ENCODE measurements at places on chromosomes 16 and 17.

DNA sequence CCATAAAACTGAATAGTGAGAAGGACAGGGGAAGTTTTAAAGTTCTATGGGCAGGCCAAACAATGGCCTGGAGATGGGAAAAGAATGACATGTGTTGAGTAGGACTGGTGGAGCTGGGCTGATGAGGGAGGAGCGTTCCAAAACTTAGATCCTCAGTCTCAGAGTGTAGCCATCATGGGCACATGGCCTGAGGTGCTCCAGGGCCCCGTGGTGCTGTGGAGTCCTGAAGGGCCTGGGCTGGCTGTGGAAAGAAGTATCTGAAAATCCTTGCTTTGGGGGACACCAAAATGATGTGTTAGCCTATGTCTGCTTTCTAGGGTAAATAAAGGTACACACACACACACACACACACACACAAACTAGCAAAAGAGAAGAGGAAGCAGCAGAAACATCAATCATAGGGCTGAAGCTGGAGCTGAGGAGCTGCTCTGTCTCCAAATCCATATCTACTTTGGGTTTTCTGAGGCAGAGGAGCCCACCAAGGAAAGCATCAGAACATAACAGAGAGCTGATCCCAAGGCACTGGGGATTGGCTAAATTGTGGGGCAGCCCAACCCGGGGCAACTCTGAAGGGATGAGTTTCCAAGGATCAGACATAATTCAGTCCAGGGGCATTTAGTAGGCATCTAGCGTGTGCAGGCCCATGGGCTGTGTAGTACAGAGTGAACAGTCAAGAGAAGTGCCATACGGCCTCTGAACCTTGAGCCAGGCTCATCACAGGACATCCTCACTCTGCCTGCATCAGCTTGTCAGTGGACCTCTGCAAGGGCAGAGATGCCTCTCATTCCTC is 85.2 kb downstream of the C16orf78 start:
- no peak for DNase-seq

DNA sequence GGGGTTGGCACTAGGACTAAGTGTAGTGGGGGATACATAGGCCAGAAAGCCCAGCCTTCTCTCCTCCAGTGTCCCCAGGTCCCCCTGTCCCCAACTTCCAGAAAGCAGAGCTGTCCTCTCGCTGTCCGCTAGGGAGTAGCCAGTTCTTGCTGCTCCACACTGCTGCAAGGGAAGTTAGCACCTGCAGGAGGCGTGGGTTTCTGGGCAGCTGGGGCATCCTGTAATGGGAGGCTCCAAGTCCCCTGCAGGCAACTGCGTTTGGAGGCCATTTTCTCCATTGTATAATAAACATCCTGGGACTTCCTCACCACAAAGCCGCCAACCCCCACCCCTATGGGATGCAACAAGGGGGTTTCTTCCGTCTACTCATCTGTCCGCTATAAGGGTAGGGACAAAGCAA is 1.7 kb downstream of the RPRML start:
- no peak for DNase-seq

- no peak for DNase-seq
Measured at GRCh38 chr16:56812884-56813283, 52.1 kb upstream of the SLC12A3 start.

DNA sequence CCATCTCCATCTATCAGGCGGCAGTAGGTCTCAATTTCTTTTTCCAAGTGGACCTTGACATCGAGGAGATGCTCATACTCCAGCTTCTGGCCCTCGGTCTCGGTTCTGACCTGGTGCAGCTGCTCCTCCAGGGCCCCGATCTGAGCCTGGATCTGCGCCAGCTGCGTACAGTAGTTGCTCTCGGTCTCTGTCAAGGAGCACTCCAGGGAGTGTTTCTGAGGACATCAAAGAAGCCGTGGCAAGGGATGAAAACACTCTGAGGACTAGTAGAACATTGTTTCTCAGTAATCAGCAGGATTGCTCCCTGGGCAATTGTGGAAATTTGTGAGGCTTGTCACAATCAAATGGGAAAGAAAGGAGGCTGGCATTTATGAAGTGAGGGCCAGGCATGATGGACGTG is 5.9 kb downstream of the KRT28 start:
- DNase-seq = no peak

GRCh38 chr17:1143573-1143972 is 36.2 kb downstream of the ABR start:
- DNase-seq = no peak

DNA sequence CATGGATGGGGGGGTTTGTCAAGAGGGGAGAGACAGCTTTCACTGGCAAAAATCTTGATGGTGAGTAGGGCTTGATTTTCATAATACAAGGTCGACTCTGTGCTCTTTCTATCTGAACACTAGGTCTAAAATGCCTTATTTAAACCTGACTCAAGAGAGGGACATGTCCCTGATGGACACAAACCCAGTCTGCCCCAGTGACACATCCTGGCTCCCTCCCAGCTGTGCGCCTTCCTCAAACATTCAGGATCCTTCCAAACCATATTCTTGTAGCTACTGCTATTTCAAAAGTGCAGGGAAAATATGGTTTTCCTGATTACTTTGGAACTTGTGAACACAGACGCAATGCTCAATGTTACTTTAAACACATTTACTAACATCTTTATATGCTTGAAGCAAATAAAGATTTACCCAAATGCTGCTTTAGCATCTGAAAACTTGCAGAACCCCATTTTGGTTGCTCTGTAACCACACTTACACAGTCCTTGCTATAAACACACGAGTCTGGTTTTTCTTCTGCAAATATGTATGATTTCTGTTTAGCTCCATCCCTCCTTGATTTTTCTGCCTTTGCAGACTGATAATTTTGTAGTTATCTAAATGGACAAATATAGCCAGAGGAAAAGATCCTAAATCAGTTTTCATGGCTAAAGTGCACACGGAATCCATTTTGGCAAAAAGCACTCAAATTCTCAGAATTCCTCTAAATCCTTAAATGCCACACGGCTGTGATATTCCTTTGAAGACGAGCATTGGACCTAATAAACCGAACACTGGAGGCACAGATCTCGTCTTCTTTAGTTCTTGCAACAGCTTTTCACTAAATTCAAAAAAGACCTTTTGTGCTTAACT is 499.9 kb upstream of the ZFHX3 start:
- DNase-seq = no peak

GRCh38 chr17:44112284-44113280 is 10.9 kb downstream of the HDAC5 start:
- no peak for DNase-seq

GRCh38 chr16:84595052-84595481 is 22.8 kb downstream of the COTL1 start:
- DNase-seq = no peak

- DNase-seq = no peak
Measured at GRCh38 chr16:10938321-10938720, 3.9 kb downstream of the DEXI start.

- no peak for DNase-seq
Measured at GRCh38 chr17:3656353-3656752, 12.0 kb downstream of the TAX1BP3 start.

DNA sequence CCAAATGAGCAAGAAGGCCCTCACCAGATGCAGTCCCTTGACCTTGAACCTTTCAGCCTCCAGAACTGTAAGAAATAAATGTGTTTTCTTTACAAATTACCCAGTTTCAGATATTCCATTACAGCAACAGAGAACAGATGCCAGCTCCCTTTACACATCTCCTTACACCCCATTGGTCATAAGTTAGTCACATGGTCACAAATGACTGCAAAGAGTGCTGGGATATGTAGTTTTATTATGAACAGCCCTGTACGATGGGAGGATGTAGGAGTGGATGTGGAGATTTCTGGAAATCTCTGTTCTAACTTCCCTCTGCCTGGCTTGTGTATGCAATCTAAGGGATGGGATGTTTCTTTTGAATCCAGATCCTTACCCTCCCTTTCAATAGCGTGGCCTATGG is 13.3 kb upstream of the RPL38 start:
- no peak for DNase-seq

- no peak for DNase-seq
Measured at GRCh38 chr17:78343187-78343542, 16.7 kb downstream of the SOCS3 start.

DNA sequence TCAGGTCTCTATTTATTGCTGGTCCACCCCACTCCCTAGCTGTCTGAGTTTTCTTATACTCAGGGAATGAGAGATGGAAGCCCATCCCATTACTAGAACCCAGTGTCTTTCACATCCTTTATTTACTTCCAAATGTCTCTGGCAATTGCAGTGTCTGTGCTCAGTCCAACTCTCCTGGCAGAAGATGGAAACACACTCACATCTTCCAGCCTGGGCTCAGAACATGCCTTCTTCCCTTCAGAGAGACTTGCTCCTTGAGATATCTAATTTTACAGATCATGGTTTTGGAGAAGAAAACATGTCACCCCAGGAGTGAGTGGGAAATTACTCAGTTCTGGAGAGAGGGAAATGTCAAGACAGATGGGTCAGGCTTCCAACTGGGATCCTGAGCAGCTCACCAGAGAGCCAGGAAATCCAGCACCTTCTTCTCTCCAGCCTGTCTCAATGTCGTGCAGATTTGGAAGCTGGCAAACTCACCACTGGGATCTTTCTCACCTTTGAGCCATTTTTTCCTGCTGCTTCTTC is 494.4 kb downstream of the HS3ST4 start:
- DNase-seq = no peak

DNA sequence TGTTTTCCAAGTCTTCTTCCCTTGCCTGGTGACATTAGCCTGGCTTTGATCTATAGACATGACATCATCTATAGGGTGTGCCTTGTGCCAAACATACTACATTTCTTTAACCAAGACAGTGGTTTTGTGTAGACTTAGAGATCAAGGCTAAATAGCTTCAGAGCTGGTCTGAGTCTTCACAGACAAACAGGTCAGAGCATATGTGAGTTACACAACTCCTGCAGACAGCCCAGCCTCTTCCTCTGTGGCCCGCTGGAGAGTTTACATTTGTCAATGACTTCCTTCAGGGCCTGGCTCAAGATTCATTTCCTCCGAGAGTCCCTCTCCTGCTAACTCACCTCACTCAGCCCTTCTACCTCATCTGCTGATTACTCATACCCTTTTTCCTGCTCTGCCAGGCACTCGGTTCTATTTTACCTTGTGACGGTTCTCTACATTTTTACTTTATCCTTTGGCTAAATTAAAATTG is 73.1 kb upstream of the TANC2 start:
- DNase-seq = no peak

- DNase-seq = no peak
Measured at GRCh38 chr16:19760356-19761060, 42.4 kb downstream of the IQCK start.

DNA sequence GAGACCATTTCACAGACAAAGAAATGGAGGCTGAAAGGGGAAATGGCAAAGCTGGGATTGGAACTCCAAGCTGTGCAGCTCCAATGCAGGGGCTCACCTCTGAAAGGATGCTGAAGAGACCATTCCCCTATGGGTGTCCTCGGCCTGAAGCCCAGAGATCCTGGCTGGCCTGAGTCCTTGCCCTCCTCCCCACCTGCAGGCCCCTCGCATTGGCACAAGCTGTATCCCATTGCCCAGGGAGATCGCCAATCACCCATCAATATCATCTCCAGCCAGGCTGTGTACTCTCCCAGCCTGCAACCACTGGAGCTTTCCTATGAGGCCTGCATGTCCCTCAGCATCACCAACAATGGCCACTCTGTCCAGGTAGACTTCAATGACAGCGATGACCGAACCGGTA is 2.6 kb downstream of the CA7 start:
- no peak for DNase-seq

- no peak for DNase-seq
Measured at GRCh38 chr17:2237950-2238349, 65.6 kb downstream of the SMG6 start.

- DNase-seq = no peak
Measured at GRCh38 chr17:66167189-66167815, 24.6 kb downstream of the CEP112 start.

- DNase-seq = no peak
Measured at GRCh38 chr17:8149419-8150193, 2.6 kb downstream of the PER1 start.

GRCh38 chr17:73013301-73013700 is 79.2 kb downstream of the SLC39A11 start:
- DNase-seq = no peak

- DNase-seq = no peak
Measured at GRCh38 chr17:12545877-12546513, 119.7 kb upstream of the MYOCD start.

DNA sequence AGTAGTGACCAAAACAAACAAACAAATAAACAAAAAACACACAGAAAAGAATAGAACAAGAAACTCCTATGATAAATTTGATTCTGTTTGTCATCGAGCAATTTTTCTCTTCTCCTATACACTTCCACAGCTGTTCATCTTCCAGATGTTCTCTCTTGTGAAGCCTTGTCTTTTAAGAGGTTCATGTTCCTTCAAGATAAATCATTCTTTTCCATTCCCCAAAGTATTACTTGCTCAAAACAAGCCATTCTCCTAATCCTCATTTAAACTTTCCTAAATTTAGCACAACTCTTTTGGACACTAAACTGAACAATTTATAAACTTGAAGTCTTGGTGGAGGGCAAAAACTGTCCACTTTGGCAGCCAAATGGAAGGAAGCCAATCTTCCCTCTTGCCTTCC is 103.3 kb downstream of the ABCA8 start:
- DNase-seq = no peak

- no peak for DNase-seq
Measured at GRCh38 chr16:4641895-4642294, 17.3 kb downstream of the MGRN1 start.

- no peak for DNase-seq
Measured at GRCh38 chr17:3994221-3994576, 30.0 kb upstream of the ATP2A3 start.

DNA sequence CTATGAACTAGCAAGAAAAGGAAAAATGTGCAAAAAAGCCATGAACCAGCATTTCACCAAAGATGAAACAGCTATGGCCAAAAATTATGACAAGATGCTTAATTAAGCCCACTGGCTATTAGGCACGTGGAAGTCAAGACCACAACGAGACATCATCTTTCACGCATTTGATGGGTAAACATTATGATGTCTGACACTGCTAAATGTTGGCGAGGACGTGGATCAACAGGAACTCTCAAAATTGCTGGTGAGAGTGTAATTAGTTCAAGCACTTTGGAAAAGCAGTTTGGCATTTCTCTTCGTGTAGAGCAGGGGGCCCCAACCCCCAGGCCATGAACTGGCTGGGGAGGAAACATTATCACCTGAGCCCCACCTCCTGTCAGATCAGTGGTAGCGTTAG is 39.6 kb upstream of the ADGRG1 start:
- no peak for DNase-seq

- no peak for DNase-seq
Measured at GRCh38 chr16:68436581-68436980, 11.7 kb downstream of the SMPD3 start.

GRCh38 chr16:88377961-88378360 is 4.8 kb upstream of the ZNF469 start:
- DNase-seq = no peak

GRCh38 chr17:40539711-40540411 is 25.4 kb downstream of the CCR7 start:
- no peak for DNase-seq

GRCh38 chr17:37318931-37319594 is 56.7 kb upstream of the C17orf78 start:
- DNase-seq = no peak
